ENCODE measurements at places on chromosomes 13 and 19.

- DNase-seq, result no peak
Measured at GRCh38 chr19:3543150-3544057, 4.4 kb downstream of the TEKTIP1 start.

- no peak for DNase-seq
Measured at GRCh38 chr13:32790731-32791130, 204.5 kb downstream of the PDS5B start.

DNA sequence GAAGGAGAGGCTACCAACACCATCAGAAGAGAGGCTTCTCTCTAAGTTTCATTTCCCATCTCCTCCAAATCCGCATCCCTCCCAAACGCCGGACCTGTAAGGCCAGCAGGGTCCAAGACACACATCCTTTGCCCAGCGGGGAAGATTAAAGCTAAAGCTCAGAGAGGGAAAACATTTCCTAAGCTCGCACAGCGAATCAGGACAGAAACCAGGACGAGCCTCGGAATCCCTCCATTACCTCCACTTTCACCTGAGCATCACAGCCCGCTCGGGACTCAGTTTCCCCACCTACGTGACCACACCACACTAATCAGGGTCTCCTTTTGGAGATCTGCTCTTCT is 711 bp upstream of the FOSB start:
- no peak for DNase-seq

- no peak for DNase-seq
Measured at GRCh38 chr19:31963746-31964145, 381.7 kb upstream of the ZNF507 start.

GRCh38 chr19:3707868-3708206 is 347 bp upstream of the TJP3 start:
- DNase-seq, result no peak

DNA sequence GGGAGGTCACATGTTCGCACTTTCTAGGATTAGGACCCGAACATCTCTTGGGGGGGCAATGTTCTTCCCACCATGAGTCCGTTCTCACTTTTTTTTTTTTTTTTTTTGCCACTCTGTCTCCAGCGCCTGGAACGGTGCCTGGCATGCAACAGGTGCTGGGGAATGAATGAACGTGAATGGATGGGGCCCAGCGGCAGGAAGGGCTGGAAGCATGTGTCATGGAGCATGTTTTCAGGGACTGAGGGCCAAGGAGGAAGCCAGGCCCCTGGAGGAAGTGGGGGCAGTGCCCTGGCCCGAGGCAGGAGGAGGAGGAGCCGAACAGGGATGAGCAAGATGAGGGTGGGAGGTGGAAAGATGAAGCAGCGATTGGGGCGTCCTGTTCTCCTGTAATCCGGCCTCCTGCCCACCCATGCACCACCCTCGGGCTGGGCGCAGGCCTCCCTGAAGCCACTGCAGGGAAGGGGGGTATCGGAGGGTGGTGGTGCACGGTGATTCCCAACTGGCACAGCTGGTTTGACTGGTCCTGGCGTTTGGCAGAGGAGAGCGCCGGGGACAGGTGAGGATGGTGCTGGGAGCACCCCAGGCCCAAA is 8.8 kb upstream of the SULT2B1 start:
- DNase-seq, result no peak

GRCh38 chr13:98785405-98785804 is 32.9 kb upstream of the SLC15A1 start:
- DNase-seq, result no peak

DNA sequence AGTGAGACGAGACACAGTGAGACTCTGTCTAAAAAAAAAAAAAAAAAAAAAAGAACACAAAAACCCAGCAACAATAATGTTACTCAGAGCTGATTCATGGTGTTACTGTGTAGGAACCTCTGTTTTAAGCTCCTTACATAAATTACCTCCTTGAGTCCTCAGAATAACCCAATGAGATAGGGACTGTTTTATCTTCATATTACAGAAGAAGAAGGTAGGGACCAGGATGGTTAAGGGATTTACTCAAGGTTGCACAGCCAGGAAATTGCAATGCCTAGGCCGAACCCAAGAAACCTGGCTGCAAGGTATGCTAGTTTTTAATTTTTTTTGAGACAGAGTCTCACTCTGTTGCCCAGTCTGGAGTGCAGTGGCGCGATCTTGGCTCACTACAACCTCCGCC is 1.5 kb upstream of the DAND5 start:
- DNase-seq, result no peak

DNA sequence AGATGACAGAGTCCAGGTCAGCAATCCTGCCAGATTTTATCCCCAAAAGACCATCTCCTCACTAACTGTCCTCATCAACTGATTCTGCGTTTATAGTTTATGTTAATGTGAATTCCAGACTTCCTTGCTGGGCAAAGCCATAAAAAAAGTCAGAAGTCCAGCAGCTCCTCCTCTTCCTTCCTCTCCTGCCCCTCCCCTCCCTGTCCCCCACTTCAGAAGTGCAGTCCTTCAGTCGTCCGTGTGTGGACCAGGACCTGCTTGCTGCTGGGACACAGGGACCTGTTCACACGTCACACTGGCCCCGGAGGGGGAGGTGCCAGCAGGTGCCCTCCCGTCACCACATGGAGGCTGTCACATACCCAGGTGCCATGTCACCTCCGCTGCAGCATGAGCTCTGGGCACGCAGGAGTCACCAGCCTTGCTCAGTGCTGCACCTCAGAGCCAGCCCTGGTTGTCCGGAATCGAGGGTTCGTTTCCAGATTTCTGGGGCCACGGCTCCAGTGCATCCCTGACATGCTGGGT is 4.0 kb upstream of the MCF2L start:
- DNase-seq, result no peak

- no peak for DNase-seq
Measured at GRCh38 chr13:21541271-21541670, 62.7 kb downstream of the MICU2 start.

GRCh38 chr13:25190771-25191170 is 18.7 kb upstream of the AMER2 start:
- no peak for DNase-seq

GRCh38 chr19:38211151-38211591 is 12.9 kb downstream of the DPF1 start:
- DNase-seq, result no peak

GRCh38 chr13:101204270-101205020 is 211.9 kb downstream of the NALCN start:
- no peak for DNase-seq

- DNase-seq, result no peak
Measured at GRCh38 chr13:36536546-36536945, 104.3 kb downstream of the CCNA1 start.

GRCh38 chr13:98942485-98942884 is 35.4 kb downstream of the DOCK9 start:
- DNase-seq, result no peak

DNA sequence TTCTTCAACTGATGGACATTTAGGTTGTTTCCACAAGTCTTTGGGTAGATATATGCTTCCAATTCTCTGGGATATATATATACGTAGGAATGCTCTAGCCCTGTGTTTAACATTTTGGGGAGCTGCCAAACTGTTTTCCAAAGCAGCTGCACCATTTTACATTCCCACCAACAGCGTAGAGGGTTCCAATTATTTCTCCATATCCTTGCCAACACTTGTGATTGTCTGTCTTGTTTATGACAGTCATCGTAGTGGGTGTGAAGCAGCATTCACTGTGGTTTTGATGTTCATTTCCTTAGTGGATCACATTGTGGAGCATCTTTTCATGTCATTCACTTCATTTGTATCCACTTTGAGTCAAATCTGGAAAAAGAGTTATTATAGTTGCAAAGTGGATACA is 4.7 kb upstream of the CBLC start:
- DNase-seq, result no peak

DNA sequence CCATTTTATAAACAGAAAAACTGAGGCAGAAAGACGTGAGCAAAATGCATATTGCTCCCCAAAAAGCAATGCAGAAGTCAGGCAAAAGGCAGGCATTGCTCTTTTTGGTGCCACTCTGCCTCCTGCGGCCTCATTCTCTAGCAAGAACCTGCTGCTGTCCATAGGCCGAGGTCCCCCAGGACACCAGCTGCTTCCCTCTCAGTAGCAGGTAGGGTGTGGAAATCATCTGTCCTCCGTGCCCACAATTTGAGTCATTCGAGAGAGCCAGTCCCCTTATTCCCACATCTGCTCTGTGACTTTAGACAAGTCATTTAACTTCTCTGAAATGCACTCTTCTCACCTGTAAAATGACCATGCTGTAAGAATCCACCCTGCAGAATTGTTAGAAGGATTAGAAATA is 50.0 kb downstream of the TNFRSF19 start:
- no peak for DNase-seq

DNA sequence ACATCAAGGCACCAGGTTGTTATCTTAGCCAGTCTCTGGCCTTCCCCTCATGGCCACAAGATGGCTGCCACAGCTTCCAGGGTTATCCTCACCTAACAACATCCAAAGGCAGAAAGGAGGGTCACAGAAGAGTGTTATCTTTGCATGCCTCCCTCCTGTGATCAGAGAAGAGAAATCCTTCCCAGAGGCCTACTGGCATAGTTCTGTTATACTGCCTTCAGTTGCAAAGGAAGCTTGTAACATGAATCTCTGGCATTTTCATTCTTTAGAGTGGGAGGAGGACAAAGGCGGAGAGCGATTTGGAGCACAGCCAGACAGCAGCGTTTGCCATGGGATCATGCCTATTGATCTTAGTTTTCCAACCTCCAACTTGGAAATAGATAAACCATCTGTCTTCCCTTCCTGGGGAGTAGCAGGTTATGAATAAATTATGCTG is 135.7 kb downstream of the DNAJC15 start:
- DNase-seq, result no peak

DNA sequence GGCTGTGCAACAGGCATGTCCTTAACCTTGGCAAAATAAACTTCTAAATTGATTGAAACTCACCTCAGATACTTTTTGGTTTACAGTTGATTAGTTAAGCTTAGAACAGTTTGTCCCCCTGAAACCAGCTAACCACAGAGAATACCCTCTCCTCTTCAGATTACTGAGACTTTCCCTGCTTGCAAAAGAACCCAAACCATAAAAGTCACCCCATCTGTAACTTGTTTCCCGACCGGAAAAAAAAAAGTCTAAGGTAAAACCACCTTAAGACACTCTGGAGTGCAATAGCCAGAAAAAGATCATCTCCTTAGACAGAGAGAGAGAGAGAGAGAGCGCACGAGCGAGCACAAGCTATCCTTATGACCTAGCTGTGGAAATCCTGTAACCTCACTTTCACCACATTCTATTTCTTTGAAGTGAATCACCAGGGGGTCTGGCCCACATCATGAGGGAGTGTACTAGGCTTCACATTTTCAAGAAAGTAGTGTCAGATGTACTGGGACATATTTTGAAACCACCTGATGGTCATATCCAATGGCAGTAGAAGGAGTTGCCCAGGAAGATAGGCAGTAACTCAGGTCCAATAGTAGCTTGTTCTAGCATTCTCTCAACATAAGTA is 11.1 kb upstream of the GTF2F2 start:
- peak; percentile 20 for DNase-seq

- DNase-seq, result no peak
Measured at GRCh38 chr13:97387485-97387839, 46.5 kb upstream of the RAP2A start.

- no peak for DNase-seq
Measured at GRCh38 chr19:35722897-35723296, 5.1 kb downstream of the KMT2B start.

GRCh38 chr19:46111376-46111775 is 13.1 kb downstream of the IGFL3 start:
- DNase-seq, result no peak

- DNase-seq, result no peak
Measured at GRCh38 chr19:5694167-5694955, 4.3 kb downstream of the RPL36 start.

GRCh38 chr13:94595001-94595949 is 677 bp downstream of the TGDS start:
- peak; percentile 37 for DNase-seq

GRCh38 chr13:97021241-97021640 is 27.0 kb upstream of the OXGR1 start:
- no peak for DNase-seq

DNA sequence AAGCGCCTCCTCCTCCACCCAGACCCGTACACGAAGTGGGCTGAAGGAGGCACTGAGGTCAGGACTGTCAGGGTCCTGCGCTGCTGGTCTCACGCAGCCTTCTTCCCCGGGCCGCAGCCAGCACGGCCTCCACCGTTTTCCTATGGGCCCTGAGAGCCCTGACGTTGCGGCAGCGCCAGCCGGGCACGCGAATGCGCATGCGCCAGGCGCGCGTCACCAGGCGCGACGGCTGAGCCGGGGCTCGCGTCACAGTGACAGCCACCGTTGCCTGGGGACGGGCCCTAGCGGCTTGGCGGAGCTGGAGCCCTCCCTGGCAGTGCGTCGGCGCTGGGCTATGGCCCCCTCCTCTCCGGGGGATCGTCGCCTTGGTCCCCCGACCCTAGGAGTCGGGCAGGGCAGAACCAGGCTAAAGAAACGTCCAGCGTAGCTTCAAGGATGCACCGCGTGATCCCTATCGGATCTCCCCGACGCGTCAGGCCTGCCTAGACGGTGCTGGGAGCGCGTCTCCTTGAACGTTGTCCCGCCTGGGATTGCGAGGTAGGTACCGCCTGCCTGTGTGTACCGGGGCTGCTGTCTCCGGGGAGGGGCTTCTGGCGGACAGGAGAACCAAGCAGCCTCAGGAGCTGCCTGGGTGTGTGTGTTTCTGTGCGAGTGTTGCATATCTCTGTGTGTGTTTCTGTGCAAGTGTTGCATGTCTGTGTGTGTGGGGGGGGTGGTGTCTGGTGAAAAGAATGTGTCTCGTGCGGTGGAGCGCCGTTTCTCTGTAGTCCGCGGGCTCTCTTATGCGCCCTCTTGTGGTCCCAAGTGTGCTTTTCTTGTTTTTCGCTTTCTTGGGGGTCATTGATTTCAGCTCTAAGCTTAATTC is 43.2 kb downstream of the ZNF571 start:
- DNase-seq, result peak; percentile 50

DNA sequence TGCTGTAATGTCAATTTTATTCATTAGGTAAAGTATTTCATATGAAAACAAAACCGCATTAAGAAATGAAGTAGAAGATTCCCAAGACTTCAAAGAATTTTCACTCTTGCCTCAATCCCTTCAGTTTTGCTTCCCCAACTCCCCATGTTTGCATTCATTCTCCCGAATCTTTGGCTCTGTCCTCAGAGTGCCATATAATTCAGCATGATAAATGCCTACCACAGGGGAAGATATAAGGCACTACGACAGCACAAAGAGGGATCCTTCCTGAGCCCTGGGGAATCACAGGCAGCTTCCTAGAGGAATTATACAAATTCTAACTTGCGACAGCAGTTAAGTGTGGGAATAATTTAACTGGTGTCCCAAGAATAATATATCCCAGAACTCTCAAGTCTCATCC is 68.5 kb downstream of the TSC22D1 start:
- DNase-seq, result no peak

GRCh38 chr19:2691951-2692350 is 10.5 kb downstream of the GNG7 start:
- DNase-seq, result no peak

- no peak for DNase-seq
Measured at GRCh38 chr13:53301449-53301848, 272.8 kb downstream of the OLFM4 start.
